BJ (cell line): ENCODE measurements at places on chromosomes 2 and 18.

DNA sequence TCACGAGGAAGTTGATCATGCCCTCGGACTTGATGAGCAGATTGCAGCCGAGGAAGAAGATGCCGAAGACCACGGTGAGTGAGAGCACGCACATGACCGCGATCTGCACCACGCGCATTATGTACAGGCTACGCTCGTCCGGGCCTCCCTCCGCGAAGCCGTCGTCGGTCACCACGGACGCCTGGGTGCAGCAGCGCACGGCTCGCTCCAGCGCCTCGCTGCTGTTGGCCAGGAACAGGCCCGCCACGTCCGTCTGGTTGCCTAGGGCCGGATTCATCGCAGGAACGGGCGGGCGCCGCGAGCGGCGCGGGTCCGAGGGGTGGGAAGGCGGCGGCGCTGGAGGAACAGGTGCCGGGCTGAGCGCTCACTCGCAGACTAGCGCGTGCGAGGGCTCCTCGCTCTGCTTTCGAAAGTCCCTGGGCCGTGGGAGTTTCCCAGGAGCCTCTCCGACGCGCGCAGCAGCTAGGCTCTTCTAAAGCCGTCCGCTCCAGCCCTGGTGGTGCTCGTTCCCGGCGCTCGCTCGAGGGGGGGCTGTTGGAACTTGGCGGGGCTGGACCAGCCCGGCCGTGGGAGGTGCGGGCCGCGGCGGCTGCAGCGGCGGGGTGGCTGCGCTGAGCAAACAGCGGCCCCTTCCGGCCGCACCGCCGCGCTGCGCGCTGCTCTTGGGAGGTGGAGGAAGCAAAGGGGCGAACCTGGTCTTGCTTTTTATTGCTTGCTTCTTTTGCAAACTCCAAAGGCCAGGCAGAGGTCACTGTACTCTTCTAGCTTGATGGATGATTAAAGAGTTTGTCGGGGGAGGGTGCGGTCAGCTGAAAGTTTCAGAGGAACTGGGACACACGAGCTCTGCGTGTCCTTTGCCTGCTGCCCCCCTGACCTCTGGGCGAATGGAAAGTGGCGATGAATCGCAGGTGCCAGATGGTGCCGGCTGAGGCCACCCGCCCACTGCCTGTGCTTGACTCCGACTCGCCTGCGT is at the start of gene RPRM:
TSS of gene RPRM (minus strand) at position 474 of the 973 bp plus-strand sequence. CDS start at position 277, 197 bp downstream.
- DNase-seq = no peak

- DNase-seq = no peak
Observed at GRCh38 chr2:191155608-191156071, 4.8 kb upstream of the STAT4 start.

DNA sequence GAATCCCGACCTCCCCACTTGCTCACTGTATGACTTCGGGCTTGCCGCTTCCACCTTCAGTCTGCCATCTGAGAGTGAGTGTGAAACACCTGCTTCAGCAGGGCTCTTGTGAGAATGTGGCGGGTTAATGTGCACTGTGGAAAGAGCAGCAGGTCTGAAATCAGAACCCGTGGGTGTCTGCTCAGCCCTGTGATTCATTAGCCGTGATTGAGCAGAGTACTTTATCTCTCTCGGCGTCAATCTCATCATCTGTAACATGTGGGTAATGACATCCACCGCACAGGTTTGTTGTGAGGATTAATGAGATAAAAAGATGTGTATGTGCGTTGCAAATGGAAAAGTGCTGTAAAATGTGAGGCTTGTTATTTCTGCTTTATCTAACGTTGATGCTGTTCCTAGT is 128.6 kb downstream of the LRATD1 start:
- no peak for DNase-seq

DNA sequence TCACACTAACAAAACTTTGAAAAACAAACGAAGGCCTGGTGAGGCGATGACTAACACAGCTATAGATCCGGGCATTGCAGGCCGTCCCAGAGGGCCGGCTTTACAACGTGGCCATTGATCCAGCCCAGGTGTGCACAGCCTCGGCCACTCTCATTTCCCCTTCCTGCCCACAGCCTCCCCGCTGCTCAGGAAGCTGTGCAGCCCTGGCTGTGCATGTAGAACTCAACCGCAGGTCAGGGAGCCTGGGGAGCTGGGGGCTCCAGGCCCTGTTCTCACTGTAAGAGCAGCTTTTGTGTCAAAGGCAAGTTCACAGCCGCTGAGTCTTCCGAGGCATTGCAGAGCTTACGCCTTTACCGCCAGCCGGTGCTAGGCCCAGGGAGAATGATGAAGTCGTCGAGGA is 87.2 kb downstream of the LONRF2 start:
- no peak for DNase-seq

DNA sequence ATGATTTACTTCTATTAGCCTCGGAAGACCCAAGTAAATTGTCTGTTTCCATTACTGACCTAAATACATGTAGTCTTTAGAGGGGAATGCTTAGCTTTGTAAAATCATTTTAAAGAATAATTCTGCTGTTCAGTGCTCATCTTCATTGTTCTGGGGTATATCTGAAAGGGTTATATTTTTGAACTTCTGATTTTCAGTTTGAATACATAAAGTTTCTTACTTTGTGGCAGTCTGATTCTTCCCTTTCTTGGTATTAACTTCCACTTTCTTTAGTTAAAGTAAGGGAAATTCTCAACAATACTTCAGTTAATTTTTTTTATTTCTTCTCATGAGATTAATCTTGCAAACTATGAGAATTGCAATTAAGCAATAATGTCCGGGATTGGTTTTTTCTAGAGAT is 148.4 kb downstream of the DOCK10 start:
- DNase-seq = no peak

DNA sequence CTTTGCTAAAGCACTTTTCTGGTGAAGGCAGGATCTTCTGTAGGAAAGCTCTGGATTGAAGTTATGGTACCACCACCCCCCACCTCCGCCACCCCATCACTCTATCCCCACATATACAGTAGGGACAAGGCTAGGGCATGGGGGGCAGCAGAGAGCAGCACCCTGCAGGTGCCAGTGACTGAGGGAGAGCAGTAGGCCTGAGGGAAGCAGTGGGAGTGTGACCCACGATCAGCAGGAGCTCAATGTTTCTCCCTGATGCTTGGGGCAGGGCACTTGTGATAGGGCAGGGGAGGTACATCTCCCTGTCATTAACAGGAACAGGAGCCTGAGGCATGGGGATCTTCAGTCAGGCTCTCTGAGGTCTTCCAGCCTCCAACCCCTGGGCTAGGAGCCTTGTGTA is 121.6 kb downstream of the ZFP36L2 start:
- DNase-seq = no peak

DNA sequence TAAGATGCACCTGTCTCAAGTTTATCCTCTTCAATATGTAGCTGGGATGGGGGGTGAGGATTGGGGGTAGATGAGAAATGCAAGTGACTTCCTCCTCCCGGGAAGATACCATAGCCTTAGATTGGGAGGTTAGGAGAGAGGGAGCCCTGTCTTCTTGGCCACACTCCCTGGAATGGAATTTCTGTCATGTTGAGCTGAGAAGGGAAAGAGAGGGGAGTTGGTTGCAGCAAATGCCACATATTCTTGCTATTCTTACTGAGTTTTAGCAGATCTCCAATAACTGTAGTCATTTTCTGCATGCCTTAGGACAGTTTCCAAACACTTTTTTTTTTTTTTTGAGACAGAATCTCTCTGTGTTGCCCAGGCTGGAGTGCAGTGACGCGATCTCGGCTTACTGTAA is 35.9 kb downstream of the TAF4B start:
- DNase-seq = no peak
